ENCODE measurements at places on chromosomes 16 and 17.

GRCh38 chr16:79885320-79885719, 284.8 kb upstream of the MAF start:
- H3K4me1 ChIP-seq: no peaks in the 10 kb centered on the region
- DNase-seq: no peak
- no peaks in the 10 kb centered on the region for H3K27me3 ChIP-seq
- peak overlapping the region; percentile 13 for H3K27ac ChIP-seq
- no peaks in the 10 kb centered on the region for H3K36me3 ChIP-seq
- H3K4me3 ChIP-seq: no peak overlapping the region

- no peak for DNase-seq
- no peak overlapping the region for H3K4me3 ChIP-seq
- H3K36me3 ChIP-seq: peaks cover 5% of the 10 kb centered on the region
- no peak overlapping the region for H3K27ac ChIP-seq
- no peaks in the 10 kb centered on the region for H3K27me3 ChIP-seq
- peaks cover 29% of the 10 kb centered on the region for H3K4me1 ChIP-seq
Measured at GRCh38 chr17:17080781-17081180, 38.5 kb downstream of the MPRIP start.

- H3K27me3 ChIP-seq: no peaks in the 10 kb centered on the region
- no peaks in the 10 kb centered on the region for H3K4me1 ChIP-seq
- DNase-seq: no peak
- no peak overlapping the region for H3K27ac ChIP-seq
Measured at GRCh38 chr16:2295056-2295798, 27.3 kb upstream of the RNPS1 start.

- H3K4me1 ChIP-seq: peaks cover 11% of the 10 kb centered on the region
- H3K4me3 ChIP-seq: no peak overlapping the region
- peaks cover 8% of the 10 kb centered on the region for H3K27me3 ChIP-seq
- H3K27ac ChIP-seq: no peak overlapping the region
- no peaks in the 10 kb centered on the region for H3K36me3 ChIP-seq
- DNase-seq: no peak
Measured at GRCh38 chr16:71344315-71344905, 14.1 kb upstream of the CALB2 start.

GRCh38 chr16:87540072-87540896, 47.5 kb upstream of the ZCCHC14 start:
- peak overlapping the region; percentile 78 for H3K27ac ChIP-seq
- peak overlapping the region; percentile 51 for H3K4me3 ChIP-seq
- no peak for DNase-seq
- H3K4me1 ChIP-seq: peaks cover 33% of the 10 kb centered on the region
- peaks cover 22% of the 10 kb centered on the region for H3K27me3 ChIP-seq

DNA sequence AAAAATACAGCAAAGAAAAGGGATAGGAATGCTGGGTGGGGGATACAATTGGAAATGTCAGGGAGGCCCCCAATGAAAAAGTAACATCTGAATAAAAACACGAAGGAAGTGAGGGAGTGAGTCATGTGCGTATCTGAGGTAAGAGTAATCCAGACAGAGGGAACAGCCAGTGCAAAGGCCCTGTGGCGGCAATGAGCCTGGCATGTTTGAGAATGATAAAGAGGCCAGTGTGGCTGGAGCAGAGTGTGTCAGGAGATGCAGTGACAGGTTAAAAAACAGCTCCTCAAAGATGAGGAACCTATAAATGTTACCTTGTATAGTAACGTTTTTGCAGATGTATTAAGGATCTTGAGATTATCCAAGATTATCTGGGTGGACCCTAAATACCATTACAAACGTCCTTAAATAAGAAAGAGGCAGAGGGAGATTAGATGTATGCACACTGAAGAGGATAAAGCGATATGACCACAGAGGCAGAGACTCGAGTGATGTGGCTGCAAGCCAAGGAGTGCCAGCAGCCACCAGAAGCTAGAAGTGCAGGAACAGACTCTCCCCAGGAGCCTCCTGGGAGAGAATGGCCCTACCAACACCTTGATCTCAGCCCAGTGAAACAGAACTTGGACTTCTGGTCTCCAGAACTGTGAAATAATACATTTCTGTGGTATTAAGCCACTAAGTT, 17.8 kb upstream of the SLC35B1 start:
- H3K4me1 ChIP-seq: no peaks in the 10 kb centered on the region
- no peak overlapping the region for H3K27ac ChIP-seq
- DNase-seq: no peak
- H3K36me3 ChIP-seq: peaks cover 7% of the 10 kb centered on the region
- no peaks in the 10 kb centered on the region for H3K27me3 ChIP-seq
